Naive thymus-derived CD4-positive, alpha-beta T cell (primary cell): ENCODE measurements at places on chromosomes 4 and X. TPM values are rescaled to one million over a fixed set of nuclear protein-coding genes. Genes with fewer than 3 reads are reported as not detected.

Gene CT45A10
- not detected for polyA plus RNA-seq

- H3K27me3 ChIP-seq, result no peaks in the 10 kb centered on the region
- H3K4me1 ChIP-seq, result no peaks in the 10 kb centered on the region
- no peak for DNase-seq
- H3K27ac ChIP-seq, result no peak overlapping the region
- peaks cover 56% of the 10 kb centered on the region for H3K36me3 ChIP-seq
Observed at GRCh38 chr4:2893772-2894171, 50.1 kb downstream of the ADD1 start.

Gene FGF13
- polyA plus RNA-seq, result not detected

- H3K4me3 ChIP-seq, result no peak overlapping the region
- no peaks in the 10 kb centered on the region for H3K36me3 ChIP-seq
- no peak overlapping the region for H3K27ac ChIP-seq
- no peak for DNase-seq
Observed at GRCh38 chr4:176077561-176077960, 11.9 kb downstream of the WDR17 start.

GRCh38 chr4:675980-676870 lies 1.9 kb downstream of the MYL5 start:
- peaks cover 16% of the 10 kb centered on the region for H3K4me1 ChIP-seq
- no peak for DNase-seq
- no peak overlapping the region for H3K4me3 ChIP-seq
- no peaks in the 10 kb centered on the region for H3K27me3 ChIP-seq
- H3K36me3 ChIP-seq, result peaks cover 6% of the 10 kb centered on the region

DNA sequence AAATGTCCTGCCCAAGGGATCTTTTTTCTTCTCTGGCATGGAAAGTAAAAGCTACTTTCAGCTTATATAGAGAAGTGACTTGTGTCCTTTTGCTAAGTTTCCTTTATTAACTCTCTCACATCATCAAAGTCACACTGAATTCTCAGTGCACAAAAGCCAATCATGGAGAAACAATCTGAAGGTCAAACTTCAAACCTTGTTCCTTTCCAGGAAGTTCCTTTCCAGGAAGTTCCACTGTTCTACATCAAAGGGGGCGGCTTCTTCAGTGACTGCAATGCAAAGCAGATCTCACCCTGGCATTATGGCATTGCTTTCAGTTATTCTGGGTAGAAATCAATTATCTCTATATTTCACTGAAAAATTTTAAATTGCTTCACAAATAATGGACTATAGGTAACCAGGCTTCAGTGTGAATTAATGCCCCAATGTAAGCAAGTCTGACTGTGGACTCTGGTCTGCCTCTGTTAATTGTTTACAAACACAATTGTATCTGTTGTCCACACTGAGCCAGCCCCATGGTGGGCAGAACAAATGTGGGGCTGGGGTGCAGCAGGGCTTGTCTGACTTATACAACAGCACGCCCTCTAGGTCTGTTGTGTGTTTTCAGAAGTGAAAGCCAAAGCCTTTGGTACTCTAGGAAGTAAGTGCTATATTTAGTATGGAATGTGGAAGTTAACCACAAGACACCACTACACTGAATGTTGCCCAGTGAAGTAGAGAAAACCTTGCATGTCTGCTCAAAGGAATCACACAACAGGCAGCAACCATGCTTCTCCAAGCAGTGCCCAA lies 98.8 kb downstream of the CDS1 start:
- no peaks in the 10 kb centered on the region for H3K4me1 ChIP-seq
- H3K27me3 ChIP-seq, result no peaks in the 10 kb centered on the region
- H3K36me3 ChIP-seq, result no peaks in the 10 kb centered on the region
- no peak overlapping the region for H3K4me3 ChIP-seq
- no peak overlapping the region for H3K27ac ChIP-seq
- DNase-seq, result no peak

- no peak overlapping the region for H3K27ac ChIP-seq
- H3K36me3 ChIP-seq, result no peaks in the 10 kb centered on the region
- H3K4me1 ChIP-seq, result no peaks in the 10 kb centered on the region
Observed at GRCh38 chrX:97366237-97366636, 482.5 kb downstream of the RPA4 start.

Gene ALAS2
- not detected for polyA plus RNA-seq

- DNase-seq, result no peak
- no peaks in the 10 kb centered on the region for H3K36me3 ChIP-seq
- H3K4me3 ChIP-seq, result no peak overlapping the region
Observed at GRCh38 chrX:140360924-140361323, 143.9 kb downstream of the SOX3 start.

DNA sequence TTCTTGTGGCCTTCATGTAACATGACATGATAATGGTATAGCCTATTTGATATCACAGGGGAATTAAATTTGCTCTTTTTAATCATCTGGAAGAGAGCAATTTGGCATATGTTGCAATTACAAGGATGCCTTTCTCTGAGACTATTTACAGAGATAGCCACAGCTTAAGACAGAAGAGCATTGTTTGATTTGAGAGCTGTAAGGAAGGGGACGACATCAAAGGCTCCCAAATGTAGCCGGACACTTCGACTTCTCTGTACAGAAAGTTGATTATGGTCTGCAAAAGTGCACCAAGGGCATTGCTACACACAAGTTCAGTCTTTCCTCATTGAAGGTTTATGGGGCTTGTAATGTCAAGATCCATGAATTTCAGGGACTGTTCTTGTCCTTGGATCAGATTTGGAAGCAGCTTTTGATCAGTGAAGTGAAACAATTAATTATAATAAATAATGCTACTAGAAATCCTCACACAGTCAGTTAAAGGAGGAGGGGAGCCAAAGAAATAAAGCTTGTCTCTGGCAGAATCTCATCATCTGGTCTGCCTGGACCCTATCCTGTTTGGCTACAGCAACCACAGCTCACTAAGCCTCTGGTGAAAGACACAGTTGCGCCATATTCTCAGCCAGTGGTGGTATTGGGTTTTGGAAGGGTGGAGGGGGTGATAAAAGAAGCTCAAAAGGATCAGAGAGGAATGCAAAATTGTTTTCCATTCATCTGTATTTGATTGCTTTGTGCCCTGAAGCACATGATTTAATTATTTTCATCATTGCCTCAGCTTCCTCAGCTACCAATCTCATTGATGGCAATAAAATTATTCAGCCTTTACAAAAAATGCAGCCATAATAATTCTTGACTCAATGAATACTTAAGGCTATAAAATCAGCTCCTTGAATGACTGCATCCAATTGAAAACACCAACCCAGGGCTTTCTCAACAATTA lies 654.3 kb upstream of the LCORL start:
- no peak overlapping the region for H3K27ac ChIP-seq
- H3K4me1 ChIP-seq, result no peaks in the 10 kb centered on the region

GRCh38 chr4:78565971-78566372 lies 14.4 kb downstream of the ANXA3 start:
- H3K4me1 ChIP-seq, result no peaks in the 10 kb centered on the region
- H3K27me3 ChIP-seq, result no peaks in the 10 kb centered on the region
- H3K27ac ChIP-seq, result no peak overlapping the region
- no peaks in the 10 kb centered on the region for H3K36me3 ChIP-seq
- DNase-seq, result no peak
- no peak overlapping the region for H3K4me3 ChIP-seq

Gene TMEM128
- 47.5 TPM for polyA plus RNA-seq

Gene NHSL2
- polyA plus RNA-seq, result 0.18 TPM

DNA sequence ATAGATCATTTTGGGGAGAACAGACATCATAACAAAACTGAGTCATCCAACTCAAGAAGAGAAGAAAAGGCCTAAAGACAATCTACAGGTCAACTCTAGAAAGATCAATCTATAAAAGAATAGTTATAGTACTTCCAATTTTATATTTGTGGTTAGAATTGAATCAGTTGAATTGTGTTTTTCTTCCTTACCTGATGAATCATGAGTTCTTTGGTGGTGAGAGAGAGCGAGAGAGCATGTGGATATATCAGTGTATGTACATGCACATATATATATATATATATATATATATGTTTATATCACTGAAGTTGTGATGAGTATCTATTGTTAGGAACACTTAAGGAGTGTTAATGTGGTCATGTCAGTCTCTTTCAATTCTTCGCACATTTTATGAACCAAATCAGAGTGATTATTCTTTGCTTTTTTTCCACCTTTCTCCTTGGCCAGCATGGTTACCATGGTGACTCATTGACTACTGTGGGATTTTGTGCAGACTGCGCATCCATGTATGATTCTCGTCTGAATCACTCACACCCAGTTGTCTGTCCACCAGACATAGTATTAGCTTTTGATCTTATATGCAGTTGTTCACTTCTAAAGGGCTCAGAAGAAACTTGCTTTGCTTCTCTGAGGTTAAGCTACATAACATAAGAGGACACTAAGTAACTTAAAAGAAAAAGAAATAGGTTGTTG lies 90.4 kb upstream of the RAB40AL start:
- no peaks in the 10 kb centered on the region for H3K27me3 ChIP-seq
- no peak overlapping the region for H3K27ac ChIP-seq
- no peak overlapping the region for H3K4me3 ChIP-seq
- no peak for DNase-seq
- no peaks in the 10 kb centered on the region for H3K4me1 ChIP-seq

DNA sequence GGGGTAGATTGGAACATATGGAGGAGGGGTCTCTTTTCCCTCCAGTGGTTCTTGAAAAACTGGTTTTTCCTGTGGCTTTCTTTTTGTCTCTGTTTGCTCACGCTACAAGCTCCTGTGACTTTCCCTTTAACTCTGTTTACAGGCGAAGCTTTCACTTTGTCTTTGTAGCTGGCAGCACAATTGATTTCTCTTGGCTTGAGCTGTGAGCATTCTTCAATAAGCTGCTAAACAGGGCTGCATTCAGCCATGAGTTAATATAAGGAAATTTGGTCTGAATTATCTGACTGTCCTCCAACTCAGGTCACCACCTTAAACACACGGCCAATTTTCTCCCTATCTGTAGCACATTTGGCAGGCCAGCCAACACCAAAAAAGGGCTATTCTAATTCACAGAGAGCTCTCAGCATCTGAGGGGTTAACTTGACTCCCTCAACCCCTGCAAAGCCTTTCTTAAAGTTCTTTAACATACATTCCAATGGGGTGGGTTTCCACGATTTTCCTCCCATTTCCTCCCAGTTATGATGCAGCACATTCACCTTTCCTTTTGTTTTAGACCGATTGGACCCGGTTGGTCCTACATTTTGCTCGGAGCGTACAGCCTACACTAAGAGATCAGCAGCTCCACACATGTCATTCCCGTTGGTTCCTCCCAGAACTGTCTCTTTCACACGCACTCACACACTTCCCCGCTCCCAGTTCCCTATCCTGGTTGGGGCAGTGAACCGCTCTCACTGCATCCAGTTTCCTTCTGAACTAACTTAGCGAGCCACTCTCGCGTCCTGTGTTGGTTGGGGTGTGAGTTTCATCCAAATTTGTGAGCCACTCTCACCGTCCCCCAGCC lies 45.4 kb downstream of the UGT2A3 start:
- H3K27ac ChIP-seq, result no peak overlapping the region
- no peak overlapping the region for H3K4me3 ChIP-seq
- DNase-seq, result no peak
- H3K27me3 ChIP-seq, result no peaks in the 10 kb centered on the region
- H3K4me1 ChIP-seq, result no peaks in the 10 kb centered on the region
- no peaks in the 10 kb centered on the region for H3K36me3 ChIP-seq

DNA sequence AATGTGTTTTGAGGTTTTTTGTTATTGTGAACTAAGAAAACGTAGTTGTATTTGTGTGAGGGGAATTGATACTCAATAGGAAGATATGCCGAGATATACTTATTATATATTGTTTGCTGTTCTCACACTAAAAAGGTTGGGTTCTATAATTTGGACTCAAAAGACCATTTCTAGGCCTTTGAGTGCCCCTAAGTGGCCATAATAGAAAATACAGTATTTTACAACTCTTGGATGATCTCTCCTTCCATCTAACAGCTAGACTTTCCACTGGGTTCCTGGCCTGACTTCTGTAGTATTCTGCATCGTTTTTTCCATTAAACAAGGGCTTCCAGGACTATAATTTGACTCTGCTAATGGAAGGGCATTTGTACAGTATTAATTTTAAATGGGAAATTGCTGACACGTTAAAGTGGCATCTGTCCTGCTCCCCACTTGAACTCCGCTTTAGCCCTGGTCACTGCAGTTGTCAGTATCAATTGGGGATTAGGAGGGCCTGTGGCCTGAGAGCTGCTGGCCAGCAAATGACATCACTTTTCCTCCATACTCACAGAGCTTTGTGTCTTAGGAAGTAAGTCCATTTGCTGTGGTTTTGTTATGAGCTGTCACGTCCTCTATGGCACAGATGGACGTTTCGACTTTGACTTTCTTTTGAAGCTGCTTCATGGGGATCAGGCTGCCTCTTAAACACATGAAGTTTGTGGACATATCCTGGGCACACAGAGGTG lies 176.9 kb downstream of the SLIT2 start:
- H3K4me3 ChIP-seq, result no peak overlapping the region
- no peak overlapping the region for H3K27ac ChIP-seq
- no peaks in the 10 kb centered on the region for H3K4me1 ChIP-seq
- no peaks in the 10 kb centered on the region for H3K27me3 ChIP-seq
- H3K36me3 ChIP-seq, result no peaks in the 10 kb centered on the region
- DNase-seq, result no peak
